A549 treated with CORT108297 at 1 μM for 4 hours (cell line): ENCODE measurements at places on chromosomes 7 and 10. TPM values are rescaled to one million over a fixed set of nuclear protein-coding genes. Genes with fewer than 3 reads are reported as not detected.

HTR5A gene
- not detected in 5 replicates for total RNA-seq

CALHM1 gene
- 0.02 TPM in 1 of 5 replicates, not detected in the others for total RNA-seq

SPDYE11 gene
- total RNA-seq, result not detected in 5 replicates

HERC4 gene
- 40.0 to 62.4 TPM (median 46.8 TPM) in 5 replicates for total RNA-seq

TBATA gene
- total RNA-seq, result not detected in 5 replicates

SH2D4B gene
- 0.03 to 0.07 TPM (median 0.05 TPM) in 3 of 5 replicates, not detected in the others for total RNA-seq

TMEM72 gene
- not detected in 5 replicates for total RNA-seq

LDB3 gene
- 0.03 to 0.06 TPM (median 0.04 TPM) in 4 of 5 replicates, not detected in the other for total RNA-seq

AQP1 gene
- 0.36 to 0.55 TPM (median 0.42 TPM) in 5 replicates for total RNA-seq

OR2A14 gene
- total RNA-seq, result not detected in 5 replicates
